OCI-LY7 (cell line): ENCODE measurements at places on chromosomes 12 and 14.

DNA sequence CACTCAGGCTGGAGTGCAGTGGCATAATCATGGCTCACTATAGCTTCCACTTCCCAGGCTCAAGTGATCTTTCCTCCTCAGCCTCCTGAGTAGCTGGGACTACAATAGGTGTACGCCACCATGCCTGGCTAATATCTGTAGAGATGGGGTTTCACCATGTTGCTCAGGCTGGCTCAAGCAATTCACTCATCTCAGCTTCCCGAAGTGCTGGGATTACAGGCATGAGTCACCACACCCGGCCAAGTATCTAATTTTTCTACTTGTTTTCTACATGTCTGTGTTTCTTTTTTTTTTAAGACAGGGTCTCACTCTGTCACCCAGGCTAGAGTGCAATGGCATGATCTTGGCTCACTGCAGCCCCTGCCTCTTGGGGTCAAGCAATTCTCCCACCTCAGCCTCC, 119.7 kb upstream of the MED13L start:
- no peak for DNase-seq

DNA sequence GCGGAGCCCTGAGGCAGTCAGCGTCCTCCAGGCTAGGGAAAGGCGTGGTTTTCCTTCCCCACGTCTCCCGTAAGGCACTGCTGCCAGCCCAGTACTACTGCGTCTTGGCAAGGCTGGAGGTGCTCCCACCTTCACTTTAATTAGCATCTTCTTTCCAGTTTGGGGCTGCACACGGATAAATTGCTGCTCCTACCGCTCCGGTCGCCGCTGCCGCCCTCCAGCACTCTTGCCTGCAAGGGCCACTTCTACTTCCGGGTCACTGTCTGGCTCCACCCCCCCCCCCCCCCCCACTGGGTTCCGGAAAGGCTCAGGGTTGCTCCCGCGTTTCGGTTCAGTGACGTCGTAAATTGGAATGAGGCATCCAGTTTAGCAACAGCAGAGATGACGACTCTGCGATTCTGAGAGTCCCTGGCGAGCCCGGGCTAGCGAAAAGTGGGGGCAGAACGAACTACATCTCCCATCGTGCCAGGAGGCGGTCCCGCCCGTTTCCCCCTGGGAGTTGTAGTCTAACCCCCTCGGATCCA, at the start of gene NEDD8:
Gene NEDD8, minus strand, starts transcription at position 247 of the 524 bp plus-strand sequence. Its CDS starts 100 bp downstream, at position 147.
- peak; percentile 92 for DNase-seq

- peak; percentile 19 for DNase-seq
These were observed 92.7 kb downstream of the DIP2B start for GRCh38 chr12:50597200-50598195.

DNA sequence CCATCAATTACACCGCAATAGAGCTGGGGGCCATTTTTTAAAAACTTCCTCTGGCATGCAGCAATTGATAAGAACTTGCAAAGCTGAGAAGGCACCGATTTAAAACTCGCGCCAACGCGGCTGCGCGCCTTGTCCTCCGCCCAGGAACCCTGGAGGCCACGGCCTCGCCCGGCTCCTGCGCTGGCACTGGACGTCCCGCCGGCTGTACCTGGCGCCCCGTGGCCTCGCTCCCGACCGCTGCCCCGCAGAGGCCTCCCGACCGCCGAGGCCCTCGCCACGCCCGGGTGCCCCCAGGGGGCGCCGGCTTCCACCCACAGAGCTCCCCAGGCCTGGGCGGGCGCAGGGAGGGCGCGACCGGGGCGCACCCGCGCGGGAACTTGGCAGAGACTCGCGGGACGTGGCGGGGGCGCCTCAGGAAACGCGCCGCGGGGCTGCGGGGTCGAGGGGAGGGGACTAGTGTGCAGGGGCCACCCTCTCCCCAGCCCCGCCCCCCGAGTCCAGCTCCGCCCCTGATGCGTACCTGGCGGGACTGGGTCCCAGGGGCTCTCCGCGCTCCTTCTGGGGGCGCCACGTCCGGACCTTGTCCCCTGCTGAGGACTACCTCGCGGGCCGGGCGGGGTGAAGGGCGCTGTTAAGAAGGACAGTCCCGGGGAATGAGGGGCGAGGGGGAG, 65.7 kb downstream of the TNFAIP2 start:
- DNase-seq: no peak

- no peak for DNase-seq
These were observed 23.8 kb upstream of the MBIP start for GRCh38 chr14:36344211-36344610.

DNA sequence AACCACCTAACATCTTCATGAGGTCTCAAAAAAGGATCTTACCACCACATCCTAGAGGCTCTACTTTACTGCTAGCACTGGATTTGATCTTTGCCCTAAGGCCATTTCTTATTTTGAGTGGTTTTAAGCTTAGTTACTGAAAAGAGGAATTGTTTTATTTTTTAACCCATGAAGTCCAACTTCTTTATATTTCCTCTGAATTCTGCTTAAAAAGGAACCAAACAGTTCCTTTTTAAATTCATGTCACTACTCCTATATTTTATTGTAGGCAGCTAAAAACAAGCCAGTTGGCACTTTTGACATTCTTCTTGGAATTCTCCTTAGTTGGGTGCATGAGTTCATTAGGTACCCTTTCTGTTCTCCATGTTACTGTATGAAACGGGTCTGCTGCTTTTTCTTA, 76.4 kb downstream of the FGD4 start:
- no peak for DNase-seq

DNA sequence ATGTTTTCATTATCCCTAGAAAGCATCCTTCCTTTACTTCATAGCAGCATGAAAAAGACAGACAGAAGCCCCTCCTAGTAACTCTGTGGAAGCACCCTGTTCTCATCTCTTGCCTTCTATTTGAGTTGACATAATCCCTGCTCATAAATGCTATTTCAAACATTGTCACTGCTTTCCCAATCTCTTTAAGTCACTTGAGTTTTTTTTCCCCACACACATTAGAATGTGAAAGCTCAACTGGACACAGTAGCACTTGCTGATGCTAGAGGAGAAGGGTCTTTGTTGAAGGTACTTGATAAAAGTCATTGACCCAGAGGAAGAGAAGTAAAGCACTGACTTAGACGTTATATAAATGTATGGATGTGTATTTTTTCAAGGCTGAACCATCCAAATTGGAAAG, 3.0 kb downstream of the E2F7 start:
- DNase-seq: no peak

DNA sequence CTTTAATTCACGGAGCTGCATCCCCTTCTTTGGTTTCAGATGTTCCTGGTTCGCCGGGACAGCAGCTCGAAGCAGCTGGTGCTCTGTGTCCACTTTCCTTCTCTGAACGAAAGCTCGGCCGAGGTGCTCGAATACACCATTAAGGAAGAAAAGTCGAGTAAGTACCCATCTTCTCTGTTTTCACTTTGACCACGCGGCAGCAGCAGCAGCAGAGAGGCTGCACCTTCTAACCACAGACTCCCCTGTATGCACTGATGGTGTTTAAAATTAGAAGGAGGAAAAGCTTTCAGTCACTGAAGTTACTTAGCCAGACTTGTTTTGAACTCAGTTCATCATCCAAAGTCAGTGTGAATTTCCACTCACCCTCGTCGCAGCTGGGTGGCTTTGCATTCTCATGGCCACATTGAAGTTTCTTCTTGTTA, 63.8 kb downstream of the RIN3 start:
- DNase-seq: no peak
